ENCODE measurements at places on chromosomes 3 and 15.

DNA sequence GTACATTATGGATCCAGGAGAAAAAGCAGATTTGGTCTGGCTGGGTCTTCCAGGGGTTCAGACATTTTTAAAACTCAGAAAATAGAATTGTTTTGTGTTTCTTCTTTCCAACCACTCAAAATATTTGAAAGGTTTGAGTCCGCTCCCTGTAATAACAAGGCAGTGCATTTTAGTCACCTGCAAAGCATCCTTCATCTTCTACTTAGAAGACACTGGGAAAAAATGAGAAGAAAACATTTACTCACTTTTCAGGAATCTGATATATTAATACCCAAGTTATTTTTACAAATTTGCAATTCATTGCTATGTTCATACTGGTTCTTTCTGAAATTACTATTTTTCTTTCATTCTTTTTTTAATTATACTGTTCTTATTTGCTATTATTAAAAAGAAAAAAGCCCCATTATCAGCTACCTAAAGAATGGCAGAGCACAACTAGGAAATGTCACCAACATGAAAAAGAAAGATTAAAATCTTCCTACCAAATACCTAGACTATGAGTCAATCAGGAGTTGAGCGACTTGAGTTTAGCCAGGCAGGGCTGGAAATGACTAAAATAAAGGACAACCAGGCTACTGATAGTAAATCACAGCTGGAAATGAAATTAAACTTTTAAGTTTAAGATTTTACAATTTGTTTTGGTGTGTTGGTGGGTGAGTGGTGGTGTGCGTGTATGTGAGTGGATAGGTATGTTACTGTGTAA lies 280.3 kb upstream of the THBS1 start:
- no peak for DNase-seq

- DNase-seq, result no peak
Observed at GRCh38 chr15:92130244-92130643, 263.4 kb upstream of the ST8SIA2 start.

GRCh38 chr15:93362203-93362602 lies 273.2 kb upstream of the RGMA start:
- no peak for DNase-seq

DNA sequence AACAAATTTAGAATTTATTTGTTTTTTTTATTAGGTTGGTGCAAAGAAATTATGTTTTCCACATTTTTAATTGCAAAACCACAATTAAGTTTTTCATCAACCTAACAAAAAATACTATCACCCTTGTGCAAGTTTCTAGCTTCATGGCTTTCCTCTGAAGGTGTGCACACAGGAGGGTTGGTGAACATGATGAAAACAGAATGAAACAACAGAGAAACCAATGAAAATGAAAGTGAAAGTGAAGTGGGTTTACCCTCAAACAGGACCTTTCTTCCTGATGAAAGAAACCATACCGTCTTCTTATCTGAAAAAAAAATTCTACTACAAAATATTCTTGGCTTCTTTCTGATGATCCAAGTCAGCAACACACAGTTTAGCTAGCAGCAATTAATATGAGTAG lies 71.9 kb upstream of the FEZF2 start:
- no peak for DNase-seq

GRCh38 chr15:63372018-63372705 lies 9.5 kb downstream of the CA12 start:
- DNase-seq, result peak; percentile 93

GRCh38 chr3:51559411-51559888 lies 20.9 kb downstream of the RAD54L2 start:
- DNase-seq, result no peak

DNA sequence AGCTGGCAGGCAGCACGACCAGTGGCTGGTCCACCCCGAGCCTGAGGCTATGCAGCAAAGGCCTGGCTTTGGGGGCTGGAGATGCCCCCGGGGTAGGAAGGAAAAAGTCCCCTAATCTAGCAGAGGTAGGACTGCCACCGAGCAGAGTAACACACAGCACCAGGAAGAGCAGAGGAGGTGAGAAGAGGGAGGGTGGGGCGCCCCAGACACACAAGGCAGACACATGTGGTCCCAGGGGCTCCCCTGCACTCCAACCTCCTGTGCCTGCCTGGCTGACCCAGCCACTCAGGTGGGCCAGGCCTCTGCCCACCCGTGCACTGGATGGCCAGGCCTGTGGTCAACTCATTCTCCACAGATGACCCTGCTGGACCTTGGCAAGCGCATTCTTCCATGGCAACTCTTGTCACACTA lies 112.4 kb downstream of the ADCY5 start:
- DNase-seq, result peak; percentile 70

DNA sequence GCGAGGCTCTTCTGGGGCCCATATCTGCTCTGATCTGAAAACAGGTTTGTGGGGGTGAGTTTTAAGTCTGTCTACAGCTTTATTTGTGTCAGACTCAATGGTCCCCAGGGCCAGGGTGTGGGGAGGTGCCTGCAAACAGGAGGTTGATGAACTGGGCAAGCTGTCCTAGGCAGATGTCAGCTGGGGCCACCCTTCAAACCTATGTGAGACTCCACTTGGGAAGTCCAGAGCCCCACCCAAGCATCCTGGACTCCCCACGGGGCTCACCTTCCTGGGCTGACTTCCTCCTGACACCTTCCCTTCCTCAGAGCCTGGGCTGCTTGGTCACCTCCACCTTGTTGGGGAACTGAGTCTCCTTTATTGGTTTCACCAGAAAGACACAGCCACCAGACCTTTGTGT lies 8.6 kb upstream of the LYSMD4 start:
- peak; percentile 45 for DNase-seq

DNA sequence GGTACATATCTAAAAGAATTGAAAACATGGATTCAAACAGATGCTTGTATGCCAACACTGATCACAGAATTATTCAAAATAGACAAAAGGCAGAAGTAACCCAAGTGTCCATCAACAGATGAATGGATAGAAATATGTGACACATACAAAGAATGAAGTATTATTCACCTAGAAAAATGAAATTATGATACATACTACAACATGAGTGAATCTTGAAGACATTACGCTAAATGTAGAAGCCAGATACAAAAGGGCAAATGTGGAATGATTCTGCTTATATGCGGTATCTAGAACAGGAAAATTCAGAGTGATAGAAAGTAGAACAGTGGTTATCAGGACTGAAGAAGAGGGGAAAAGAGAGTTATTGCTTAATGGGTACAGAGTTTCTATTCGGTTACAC lies 26.2 kb upstream of the SLC12A8 start:
- no peak for DNase-seq

GRCh38 chr15:63678393-63678792 lies 81.2 kb downstream of the FBXL22 start:
- DNase-seq, result no peak

- DNase-seq, result no peak
Observed at GRCh38 chr3:47577583-47578118, 1.0 kb downstream of the CSPG5 start.

DNA sequence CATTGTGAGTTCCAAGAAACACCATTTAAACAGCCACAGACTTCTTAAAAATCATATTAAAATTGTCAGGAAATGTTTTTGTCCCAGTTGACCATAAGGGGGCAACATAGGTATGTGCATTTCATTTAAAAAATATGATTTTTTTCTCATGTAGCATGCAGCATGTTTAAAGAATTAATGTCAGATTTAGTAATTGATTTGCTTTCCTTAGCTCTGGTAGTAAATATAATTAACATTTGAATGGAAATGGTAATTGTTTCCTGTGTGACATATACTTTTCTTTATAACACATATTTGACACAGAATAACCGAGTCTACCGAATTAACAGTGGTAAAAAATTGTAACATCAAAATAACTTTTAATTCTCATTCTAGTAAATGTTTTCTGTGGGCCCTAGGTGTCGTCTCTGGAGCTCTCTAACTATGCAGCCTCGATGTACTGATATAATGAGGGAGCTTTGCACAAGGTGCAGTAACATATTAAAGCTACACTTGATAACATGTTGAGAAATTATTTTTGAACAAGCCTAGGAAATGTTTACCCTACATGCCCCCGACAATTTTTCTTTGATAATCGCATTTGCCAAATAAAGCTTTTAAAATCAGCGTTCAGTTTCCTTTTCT lies 34.9 kb downstream of the NXPE3 start:
- no peak for DNase-seq

DNA sequence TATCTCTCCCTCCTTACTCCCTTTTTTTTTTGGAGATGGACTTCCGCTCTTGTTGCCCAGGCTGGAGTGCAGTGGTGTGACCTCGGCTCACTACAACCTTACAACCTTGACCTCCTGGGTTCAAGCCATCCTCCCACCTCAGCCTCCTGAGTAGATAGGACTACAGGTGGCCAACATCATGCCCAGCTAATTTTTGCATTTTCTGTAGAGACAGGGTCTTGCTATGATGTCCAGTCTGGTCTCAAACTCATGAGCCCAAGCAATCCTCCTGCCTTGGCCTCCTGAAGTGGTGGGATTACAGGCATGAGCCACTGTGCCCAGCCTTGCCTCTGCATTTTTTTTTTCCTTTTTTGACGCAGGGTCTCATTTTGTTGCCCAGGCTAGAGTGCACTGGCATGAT lies 17.1 kb downstream of the STAG1 start:
- DNase-seq, result no peak

DNA sequence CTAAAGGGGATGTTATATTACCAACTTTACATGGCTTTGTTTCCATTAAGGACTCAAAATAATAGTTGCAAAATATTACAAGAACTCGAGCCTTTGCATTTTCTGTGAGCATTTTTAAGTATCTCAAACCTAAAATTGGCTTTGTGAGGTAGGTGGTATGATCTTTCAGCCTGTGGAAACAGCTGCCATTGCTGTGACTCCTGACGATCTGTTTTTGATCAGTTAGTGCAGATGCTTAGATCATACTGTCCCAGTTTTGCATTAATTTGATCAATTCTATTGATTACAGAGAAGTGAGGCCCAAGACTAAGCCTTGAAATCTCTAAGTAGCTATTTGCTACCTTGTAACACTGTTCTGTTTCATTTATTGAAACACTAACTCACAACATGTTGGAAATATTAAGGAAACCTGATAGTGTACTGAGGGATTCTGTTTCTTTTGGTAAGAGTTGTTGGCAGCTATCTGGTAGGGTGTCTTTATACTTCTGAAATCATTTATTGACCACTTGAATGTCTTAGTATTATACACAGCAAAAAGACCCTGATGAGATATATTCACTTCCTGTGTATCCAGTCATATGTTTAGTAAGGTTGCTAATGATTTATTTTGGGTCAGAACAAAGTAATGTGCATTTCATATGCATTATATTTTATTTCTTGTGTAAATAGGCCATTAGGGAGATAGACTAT lies 14.8 kb downstream of the SKIL start:
- DNase-seq, result no peak

GRCh38 chr3:140216249-140216648 lies 281.3 kb downstream of the CLSTN2 start:
- no peak for DNase-seq

GRCh38 chr15:87489456-87489855 lies 767.1 kb downstream of the NTRK3 start:
- no peak for DNase-seq

DNA sequence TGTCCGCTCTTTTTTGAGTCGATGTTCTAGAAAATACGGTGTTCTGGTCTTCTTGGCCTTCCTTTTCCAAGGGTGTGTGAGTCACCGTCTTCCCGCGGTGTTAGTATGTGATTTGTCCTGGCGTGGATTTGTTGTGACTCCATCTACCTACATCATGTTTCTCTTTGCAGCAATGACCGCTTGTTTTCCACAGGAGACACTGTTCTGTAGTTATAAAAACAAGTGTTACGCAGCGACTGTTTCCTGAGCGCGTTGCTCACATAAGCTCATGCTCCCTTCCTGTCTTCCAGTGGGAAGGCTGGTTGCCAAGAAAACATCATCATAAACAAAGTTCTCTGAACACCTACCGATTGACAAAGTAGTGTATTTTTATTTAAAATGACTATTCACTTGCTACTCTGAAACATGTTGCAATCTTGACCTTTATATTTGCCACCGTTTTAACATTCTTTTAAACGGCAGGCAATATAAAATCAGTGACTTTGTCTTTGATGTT lies 19.0 kb downstream of the USP13 start:
- DNase-seq, result no peak

DNA sequence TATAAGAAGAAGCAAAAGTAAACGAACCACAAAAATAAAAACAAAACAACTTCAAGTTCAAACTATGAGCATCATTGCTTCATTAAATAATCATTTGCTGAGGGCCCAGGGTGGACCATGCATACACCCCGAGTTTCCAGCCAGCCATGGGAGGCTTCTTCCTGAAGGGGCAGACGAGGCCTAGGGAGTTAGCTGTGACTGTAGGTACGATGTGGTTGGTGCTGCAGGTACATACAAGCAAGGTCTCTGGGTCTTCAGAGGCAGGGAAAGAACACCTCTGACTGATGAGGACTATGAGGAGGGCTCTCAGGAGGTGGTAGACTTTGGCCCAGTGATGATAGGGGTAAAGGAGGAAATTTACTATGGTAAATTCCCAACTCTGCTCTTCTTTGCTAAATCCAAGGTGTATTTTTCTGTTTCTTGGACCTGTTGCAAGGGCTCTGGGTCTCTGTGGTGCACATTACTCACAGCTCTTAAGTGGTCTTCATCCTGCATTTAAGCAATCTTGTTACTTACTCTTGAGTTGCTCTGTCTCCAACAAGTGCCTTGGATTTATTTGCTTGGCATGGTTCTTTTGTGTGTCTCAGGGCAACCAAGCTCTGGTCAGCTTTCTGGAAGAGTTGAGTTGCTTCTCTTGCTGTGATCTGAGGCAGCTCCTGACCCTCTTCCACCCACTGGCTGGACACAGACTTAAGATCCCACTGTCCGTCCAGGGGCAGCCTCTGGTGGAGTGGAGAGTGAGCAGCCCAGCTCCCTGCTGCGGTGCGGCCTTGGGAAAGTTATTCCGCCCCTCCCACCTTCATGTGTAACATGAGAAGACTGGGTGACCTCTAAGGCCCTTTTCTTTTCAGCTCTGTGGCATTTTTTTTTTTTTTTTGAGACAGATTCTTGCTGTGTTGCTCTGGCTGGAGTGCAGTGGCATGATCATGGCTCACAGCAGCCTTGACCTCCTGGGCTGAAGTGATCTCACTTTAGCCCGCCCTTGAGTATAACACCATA lies 56.1 kb upstream of the KIF23 start:
- DNase-seq, result no peak

DNA sequence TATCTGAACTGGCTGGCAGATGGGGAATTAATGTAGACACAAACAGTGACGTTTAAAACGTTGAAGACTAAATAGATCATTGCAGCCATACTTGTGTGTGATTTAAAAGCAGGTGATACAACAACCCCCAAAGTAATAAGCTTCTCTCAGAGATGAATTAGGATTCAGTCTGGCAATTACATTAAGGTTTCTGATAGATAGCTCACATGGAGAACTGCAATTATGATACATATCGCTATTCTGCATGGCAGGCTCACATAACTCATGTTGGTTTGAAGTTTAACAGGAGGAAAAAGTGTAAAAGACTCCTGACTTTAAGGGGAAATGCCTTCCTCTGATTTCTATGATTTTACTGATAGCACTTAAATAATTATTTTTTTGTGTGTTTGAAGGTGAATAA lies 196.9 kb downstream of the CLSTN2 start:
- DNase-seq, result no peak
